Eye (tissue), 1 donor: ENCODE measurements at places on chromosomes 7 and 10.

- DNase-seq: no peak
These were observed 117.9 kb upstream of the PRR15 start for GRCh38 chr7:29445736-29446135.

GRCh38 chr10:86979977-86980448 lies 11.7 kb downstream of the ADIRF start:
- DNase-seq: no peak

DNA sequence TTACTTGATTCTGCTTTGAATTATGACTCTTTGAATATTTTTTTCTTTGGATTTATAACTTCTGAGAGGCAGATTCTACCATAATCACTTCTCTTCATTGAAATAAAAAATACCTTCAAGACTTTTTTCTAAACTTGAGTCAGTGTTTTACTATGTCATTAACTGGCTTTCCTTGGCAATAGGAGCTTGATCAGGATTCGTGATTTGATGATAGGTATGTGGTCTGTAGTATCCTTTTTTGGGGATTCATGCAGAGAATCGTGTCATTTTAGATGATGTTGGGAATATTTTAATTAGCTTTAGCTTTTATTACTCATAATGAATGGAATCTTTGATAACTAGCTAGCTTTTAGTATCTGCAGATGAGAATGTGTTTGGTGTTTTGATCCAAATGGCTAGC lies 83.3 kb downstream of the PHTF2 start:
- no peak for DNase-seq

GRCh38 chr10:6621536-6621935 lies 41.5 kb upstream of the PRKCQ start:
- peak; percentile 32 for DNase-seq

GRCh38 chr7:94056796-94057207 lies 52.6 kb upstream of the BET1 start:
- no peak for DNase-seq

DNA sequence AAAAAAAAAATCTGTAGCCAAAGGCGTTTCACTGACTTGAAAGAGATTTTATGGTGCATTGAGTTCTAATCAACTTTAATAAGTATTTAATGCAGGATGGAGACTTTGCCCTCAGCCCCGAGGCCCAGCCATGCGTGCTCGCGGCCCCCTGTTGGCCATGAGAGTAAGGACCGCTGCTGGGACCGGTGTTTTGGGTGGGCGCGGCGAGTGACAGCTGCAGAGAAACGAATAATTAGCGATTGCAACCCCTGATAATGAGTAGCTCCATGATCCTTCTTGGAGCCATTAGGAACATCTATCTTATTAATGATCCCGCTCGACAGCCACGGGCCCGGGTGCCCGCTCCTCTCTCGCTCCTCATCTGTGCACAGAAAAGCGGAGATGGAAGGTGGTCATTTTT lies 347.4 kb downstream of the RPS24 start:
- DNase-seq: peak; percentile 77

GRCh38 chr7:140671966-140672365 lies 779 bp upstream of the ADCK2 start:
- no peak for DNase-seq

- DNase-seq: no peak
These were observed 37.8 kb upstream of the ZNF716 start for GRCh38 chr7:57412168-57412567.

DNA sequence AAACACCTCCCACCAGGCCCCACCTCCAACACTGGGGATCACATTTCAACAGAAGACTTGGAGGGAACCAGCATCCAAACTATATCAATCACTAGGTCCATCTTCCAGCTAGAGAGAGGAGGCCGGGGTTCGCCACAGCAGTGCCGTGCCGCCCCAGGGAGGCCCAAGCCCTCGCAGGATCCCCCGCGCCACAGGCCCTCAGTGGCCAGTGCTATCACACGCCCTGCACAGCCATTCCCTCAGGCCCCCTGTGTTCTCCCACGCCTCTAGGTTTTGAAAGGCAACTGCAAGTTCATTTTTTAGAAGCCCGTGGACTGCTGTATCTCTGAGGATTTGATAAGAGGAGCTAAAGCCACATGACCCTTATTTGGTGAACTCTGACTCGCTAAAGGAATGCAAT lies 136.4 kb downstream of the OAT start:
- no peak for DNase-seq

DNA sequence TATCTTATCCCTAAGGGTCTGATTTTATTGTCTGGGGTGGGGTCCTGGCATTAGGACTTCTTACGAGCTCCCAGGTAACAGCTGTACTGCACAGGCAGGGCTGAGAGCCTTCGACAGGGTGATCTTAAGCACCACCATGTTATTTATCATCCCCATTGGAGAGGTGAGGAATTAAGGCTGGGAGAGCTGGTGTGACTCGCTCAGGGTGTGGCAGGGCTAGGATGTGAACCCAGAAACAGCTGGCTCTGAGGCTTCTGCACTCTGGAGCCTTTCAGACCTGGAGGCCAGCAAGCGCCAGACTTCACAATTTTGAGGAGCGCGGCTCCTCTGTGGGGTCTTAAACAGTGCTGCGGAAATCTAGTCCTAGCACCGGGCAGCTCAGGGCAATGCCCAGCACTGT lies 27.4 kb upstream of the NDST2 start:
- no peak for DNase-seq

DNA sequence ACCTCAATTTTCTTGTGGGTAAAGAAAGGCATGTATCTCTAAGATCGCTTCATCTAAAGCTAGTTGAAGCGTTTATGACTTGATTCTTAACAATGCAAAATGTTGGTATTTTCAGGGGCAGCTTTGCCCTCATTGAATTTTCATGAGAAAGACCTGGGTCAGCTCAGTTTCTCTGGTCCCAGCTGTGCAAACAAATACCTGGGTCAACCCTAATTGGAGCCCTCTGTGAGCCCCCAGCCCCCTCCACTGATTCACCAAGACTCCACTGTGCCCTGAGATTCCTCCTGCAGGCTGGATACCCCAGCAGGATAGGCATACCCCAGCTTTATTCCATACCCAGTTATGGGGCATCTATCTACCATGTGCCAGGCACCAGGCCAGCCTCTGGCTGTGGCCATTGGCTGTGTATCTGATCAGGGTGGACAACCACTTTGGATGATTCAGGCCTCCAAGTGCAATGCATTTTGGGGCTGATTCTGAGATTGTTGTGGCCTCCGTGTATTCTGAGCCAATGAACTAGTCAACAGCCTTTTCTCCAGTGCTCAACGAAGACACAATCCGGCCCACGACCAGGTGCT lies 201.9 kb downstream of the MYOF start:
- DNase-seq: no peak

DNA sequence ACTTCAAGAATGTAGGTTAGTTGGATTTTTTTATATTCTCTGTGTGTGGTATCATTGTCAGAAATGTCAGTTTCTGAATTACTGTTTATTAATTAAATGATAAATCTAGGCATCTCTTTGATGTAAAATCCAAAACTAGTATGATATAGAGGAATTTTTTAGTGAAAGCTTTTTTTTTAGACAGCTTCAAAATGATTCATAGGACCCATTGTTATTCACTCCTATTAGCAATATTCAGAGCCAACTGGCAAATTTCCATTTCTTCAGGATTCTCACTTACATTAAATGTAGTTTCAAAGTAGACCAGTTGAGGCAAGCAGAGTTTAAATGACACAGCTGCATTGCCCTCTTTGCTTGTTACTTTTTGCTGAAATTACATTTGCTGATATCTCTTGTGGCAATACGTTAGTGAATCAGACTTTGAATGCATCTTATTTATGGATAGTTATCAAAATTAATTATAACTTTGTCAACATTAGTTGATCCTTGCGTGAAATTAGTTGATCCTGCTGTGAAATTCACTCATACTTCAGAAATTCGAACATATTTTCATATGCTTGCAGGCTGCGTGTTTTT lies 20.3 kb downstream of the ZNF277 start:
- no peak for DNase-seq
